ENCODE measurements at places on chromosomes 3 and 15.

DNA sequence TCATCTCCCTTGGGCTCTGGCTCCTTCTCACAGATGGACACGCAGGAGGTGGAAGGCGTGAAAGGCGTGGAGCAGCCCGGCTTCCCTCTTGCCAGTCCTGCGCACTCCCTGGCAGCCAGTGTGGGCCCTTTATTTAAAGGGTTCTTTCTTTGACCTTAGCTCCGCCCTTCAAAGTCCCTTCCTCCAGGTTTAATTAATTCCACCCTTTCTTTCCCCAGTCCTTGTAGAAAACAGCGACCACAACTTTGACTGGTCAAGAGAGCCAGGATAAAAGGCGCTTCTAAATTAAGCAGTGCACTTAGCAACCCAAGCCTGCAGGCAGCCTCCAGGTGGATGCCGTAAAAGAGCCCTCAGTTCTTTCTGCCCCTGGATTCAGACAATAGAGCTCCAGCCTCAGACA is at the start of gene HDC:
Gene HDC (minus strand): TSS at position 107 of the 400 bp plus-strand sequence. CDS start 103 bp downstream, at position 4.
- DNase-seq = no peak

DNA sequence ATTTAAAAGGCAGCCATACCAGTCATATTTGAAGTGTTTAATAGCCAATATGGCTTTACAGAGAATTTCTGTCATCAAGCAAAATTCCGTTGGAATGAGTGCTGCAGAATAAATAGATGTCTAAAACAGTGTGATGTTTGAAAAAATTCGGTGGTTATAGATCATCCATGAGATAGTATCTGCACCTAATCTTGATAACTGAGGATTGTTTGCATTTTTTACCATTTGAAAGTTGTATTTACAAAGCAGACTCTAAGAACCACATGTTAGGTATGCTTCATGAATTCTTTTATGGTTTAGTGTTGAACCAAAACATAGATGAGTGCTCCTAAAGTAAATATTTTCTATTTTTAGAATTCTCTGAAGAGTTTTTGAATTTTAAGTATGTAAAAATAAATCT is 476.1 kb downstream of the NAALADL2 start:
- no peak for DNase-seq

- no peak for DNase-seq
Observed at GRCh38 chr15:81596159-81596865, 222.3 kb upstream of the TMC3 start.

DNA sequence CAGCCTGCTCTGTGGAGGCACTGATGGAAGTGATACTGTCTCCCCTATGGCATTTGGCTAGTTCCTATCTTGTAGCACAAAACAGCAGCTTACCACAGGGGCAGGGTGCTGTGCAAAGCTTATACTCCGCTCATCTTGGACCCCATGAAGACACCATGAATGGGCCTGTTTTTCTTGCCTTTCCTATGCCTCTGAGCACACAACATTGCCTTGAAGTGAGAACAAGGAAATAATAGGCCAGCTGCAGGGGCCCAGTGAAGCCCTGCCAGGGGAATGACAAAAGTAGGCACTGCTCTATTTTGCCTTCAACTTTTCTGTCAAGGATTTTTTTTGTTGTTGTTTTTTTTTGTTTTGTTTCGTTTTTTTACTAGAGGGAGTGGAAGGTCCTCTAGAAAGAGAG is 110.3 kb downstream of the PDE8A start:
- no peak for DNase-seq

GRCh38 chr3:125967156-125967555 is 1.8 kb upstream of the ROPN1B start:
- no peak for DNase-seq

- no peak for DNase-seq
Observed at GRCh38 chr15:40513609-40514008, 42.8 kb downstream of the CHST14 start.

DNA sequence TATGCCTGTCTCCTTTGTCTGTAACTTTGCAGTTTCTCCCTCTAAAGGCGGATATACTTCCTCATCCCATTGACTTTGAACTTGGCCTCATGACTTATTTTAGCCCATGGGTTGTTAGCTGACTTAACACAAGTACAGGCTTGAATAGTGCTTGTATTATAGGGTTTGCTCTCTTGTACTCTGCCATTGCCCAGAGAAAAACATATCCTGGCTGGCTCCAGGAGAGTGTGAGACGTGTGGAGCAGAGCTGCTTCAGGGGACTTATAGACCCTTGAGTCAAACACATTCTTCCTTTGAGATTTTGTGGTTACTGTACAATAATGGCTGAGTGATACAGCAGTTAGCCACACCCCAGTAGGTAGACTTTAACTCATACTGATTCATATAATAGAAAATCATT is 124.0 kb downstream of the RAP2B start:
- no peak for DNase-seq

Measured in hematopoietic multipotent progenitor cell treated with erythropoietin and hydrocortisone succinate and interleukin-3 and kit ligand, for 6 days (in vitro differentiated cells).